ENCODE measurements at places on chromosomes 1 and 21.

GRCh38 chr1:37477946-37478345 lies 3.6 kb downstream of the ZC3H12A start:
- no peak for DNase-seq

GRCh38 chr1:21946836-21947587 lies 9.9 kb upstream of the HSPG2 start:
- DNase-seq: no peak

- DNase-seq: peak; percentile 68
Observed at GRCh38 chr1:213244664-213245091, 193.6 kb downstream of the RPS6KC1 start.

DNA sequence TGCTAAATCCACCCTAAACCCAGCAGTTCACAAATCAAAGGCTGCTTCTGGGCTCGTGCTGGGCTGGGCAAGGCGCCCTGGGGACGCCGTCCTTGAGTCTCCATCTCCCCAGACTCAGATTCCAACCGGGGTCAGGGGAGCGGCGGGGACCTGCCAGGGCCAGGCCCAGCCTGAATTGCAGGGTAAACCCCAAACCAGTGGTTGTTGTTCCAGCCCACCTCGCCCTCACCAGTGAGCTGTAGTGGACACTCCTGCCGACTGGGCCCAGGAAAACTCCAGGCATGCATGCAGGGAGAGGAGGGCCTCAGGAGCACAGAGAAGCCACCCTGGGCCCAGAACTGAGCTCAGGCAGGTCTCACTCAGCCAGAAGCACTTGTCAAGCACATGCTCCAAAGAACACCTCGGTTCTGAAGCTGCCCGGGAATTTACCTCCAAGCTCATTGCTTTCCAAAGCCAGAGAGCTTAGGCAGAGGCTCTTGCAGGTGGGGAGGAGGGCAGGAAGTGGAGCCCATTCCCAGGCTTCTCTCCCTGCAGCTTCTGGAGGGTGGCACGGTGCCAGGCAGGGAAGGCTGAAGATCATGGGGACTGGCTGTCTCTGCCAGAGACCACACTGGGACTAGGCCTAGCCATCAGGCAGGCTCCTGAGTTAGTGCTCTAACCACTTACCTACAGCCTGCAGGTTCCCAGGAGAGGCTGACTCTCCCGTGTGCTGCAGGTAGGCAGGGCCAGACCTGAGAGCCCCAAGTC lies 437.0 kb downstream of the MATN1 start:
- DNase-seq: no peak

GRCh38 chr1:26788515-26788785 lies 700 bp downstream of the PIGV start:
- no peak for DNase-seq
